ENCODE measurements at places on chromosomes 16 and 17.
A peak's percentile ranks its signal among the peaks of the same experiment; 100 is the strongest.

DNA sequence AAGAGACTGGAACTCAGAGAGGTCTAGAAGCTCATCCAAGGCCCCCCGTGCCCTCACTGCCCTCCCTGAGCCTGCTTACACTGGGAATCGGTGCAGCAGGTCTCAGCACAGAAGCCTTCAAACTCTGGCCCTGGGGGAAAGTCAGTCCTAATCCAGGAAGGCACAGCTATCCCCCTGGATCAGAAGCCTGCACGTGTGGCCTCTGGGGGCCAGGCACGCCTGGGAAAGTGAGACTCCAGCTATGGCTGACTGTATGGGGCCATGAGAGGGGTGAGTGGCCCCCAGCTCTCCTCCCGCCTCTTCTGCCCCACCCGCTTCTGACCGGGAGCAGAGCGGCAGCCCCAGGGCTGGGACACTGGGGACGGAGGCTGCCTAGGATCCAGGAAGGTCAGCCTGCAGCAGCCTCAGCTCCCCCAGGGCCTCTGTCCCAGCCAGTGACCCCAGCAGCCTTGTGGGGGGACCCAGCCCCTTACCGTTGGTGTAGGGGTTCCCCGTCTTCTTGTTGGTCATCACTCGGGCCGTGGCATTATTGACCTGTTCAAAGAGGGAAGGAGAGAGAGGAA, 26.6 kb downstream of the ENGASE start:
- no peak for DNase-seq

DNA sequence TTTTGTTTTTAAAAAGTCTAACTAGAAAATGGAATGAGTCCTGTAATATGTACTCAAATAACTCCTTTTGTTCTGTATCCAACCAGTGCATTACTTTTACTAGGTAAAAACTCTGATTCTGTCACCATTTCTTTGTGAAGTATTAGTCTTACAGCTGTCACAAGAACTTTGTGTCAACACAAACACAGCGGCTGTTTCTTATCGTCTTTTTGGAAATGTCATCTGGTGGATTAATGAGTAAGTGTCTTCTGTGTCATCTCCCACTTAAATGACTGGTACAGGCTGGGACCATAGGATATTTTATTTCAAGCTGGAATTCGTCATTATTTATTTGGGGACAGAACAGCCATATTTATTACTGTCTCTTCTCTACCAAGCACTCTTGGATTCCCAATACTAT, 19.1 kb upstream of the ALDH3A2 start:
- DNase-seq: no peak

- DNase-seq: no peak
Measured at GRCh38 chr17:68884888-68885287, 70.3 kb downstream of the ABCA8 start.

GRCh38 chr16:22141767-22142166, 20.5 kb upstream of the SDR42E2 start:
- no peak for DNase-seq

- no peak for DNase-seq
Measured at GRCh38 chr17:61209106-61209439, 190.6 kb upstream of the TBX2 start.

GRCh38 chr16:70253291-70254106, 1.8 kb upstream of the EXOSC6 start:
- peak; percentile 56 for DNase-seq

DNA sequence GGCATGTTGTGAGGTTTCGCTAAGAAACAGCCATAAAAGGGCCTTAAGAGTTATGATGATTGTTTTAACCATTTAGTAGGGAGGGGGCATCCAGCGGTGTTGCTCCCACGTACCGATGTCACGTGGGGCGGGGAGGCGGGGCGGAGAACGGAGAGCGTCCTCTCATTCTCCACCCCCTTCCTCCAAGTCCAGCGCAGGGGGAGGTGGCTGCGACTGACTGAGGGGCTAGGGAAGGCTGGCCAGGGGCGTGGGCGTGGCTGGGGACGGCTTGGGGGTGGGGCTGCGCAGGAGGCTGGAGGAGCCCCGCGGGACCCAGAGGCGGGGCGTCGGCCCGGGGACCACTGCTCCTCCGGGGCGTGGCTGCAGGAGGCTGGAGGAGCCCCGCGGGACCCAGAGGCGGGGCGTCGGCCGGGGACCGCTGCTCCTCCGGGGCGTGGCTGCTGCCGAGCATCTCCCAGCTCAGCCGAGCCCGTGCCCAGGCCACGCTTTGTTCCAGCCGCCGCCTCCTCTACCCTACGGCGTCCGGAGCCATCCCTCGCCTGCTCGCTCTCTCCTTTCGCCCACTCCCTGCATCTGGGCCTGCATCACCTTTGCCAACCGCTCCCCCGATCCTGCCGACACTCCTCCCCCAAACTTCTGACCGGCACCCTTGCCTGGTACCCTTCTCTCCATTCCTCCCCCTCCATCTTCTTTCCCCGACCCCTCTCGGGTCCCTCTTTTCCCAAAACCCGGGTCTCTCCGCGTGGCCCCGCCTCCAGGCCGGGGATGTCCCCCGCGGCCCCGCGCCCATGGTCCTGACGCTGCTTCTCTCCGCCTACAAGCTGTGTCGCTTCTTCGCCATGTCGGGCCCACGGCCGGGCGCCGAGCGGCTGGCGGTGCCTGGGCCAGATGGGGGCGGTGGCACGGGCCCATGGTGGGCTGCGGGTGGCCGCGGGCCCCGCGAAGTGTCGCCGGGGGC, at the start of gene SARM1:
SARM1 (plus strand) TSS at position 450 of the 958 bp plus-strand sequence; CDS start at position 789, 339 bp downstream.
- DNase-seq: peak; percentile 96

DNA sequence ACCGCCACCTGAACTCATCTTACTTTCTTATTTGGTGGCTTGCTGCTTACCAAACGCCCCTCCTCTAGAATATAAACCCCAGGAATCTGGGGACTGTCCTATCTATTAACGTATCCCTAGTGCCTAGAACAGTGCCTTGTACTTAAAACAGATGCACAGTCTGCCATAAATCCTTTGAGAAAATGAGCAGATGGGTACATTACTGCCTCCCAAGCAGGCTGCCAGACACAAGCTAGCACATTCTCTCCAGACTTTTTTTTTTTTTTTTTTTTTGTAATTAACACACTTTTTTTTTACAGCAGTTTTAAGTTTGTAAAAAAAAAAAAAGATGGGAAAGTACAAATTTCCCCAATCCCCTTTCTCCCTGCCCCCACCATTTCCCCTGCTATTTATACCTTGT, 57.3 kb upstream of the RPL38 start:
- no peak for DNase-seq

DNA sequence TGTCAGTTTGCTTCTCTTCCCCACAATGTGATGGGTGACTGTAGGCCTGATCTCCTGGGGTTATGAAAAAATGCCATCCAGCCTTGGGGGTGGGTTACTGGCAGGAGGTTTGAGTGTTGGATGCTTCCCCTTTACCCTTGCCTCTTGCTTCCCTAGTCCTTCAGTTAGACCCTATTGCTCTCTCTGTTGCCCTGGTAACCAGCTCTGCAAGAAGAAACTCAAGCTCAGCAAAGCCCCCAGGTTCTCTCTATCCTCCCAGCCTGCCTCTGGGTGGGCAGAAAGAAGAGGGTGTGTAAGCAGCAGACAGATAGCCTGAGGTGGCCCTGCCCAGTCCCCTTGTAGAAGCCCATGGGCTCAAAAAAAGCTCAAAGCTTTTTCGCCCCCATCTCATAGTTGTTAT, 2.8 kb upstream of the RAPGEFL1 start:
- DNase-seq: no peak

- no peak for DNase-seq
Measured at GRCh38 chr17:55495239-55495638, 16.0 kb downstream of the SMIM36 start.

DNA sequence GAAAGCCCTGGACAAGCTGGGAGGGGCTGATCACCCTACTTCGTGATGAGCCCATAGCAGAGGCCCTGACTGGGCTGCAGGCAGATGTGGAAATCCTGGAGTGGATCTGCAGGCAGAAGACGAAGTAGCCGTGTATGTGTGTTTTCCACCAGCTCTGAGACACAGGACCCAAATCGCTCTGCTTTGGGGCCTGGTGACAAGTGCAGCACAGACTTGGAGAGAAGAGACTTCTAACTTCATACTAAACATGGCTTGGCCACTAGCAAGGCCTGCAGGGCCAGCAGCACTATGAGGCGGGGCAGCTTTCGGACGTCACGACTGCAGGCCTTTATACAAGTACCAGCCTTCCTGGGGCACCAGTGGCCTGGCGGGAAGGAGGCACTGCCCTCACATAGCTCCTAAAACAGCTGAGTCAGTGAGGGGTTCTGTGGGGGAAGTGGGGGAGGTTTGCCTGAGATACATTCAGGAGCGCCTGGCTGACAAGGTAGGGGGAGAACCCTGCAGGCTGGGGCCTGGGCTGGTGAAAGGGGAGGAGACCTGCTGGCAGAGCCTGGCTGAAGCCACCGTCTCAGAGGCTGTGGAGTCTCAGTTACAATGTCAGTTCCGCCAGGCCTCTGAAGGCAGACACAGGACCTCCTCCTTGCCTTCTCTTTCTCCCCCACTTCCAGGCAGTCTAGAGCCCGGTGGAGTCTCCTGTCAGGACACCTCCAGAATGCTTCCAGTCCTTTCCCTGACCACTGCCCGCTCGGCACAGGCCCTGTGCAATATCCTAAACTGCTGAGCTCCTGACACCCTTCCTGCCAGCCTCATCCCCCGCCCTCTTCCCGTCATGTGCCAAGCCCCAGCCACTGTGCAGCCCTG, 73.4 kb downstream of the WSB1 start:
- no peak for DNase-seq

- DNase-seq: peak; percentile 73
Measured at GRCh38 chr16:82653550-82654511, 27.1 kb downstream of the CDH13 start.

GRCh38 chr17:34703533-34703932, 124.2 kb downstream of the TMEM132E start:
- DNase-seq: peak; percentile 56
